Spinal cord (tissue), 10 donors: ENCODE measurements at places on chromosomes 4 and X. TPM values are rescaled to one million over a fixed set of nuclear protein-coding genes. Genes with fewer than 3 reads are reported as not detected.

The CLDN2 gene
- total RNA-seq: not detected

The HS3ST1 gene
- 4.8 TPM for total RNA-seq

The NALF2 gene
- 1.4 TPM for total RNA-seq

The PTTG2 gene
- total RNA-seq: 0.28 TPM

The SPACA5 gene
- not detected for total RNA-seq

The SYP gene
- 192 TPM for total RNA-seq

The PRRG3 gene
- total RNA-seq: 7.7 TPM

The RAB40A gene
- 1.2 TPM for total RNA-seq

The MAGEC1 gene
- total RNA-seq: not detected

The DCAF12L1 gene
- total RNA-seq: 0.28 TPM

The SAGE1 gene
- total RNA-seq: not detected

The CCSER1 gene
- total RNA-seq: 24.6 TPM

The BANK1 gene
- 0.61 TPM for total RNA-seq

The ADH6 gene
- total RNA-seq: 0.11 TPM

The RHOXF1 gene
- 0.50 TPM for total RNA-seq

The MRPS18C gene
- total RNA-seq: 45.4 TPM

The CXCL11 gene
- total RNA-seq: not detected
